ENCODE measurements at places on chromosomes 7 and 10. TPM values are rescaled to one million over a fixed set of nuclear protein-coding genes. Genes with fewer than 3 reads are reported as not detected.

Gene SSC4D
- 0.55 TPM for total RNA-seq

DNA sequence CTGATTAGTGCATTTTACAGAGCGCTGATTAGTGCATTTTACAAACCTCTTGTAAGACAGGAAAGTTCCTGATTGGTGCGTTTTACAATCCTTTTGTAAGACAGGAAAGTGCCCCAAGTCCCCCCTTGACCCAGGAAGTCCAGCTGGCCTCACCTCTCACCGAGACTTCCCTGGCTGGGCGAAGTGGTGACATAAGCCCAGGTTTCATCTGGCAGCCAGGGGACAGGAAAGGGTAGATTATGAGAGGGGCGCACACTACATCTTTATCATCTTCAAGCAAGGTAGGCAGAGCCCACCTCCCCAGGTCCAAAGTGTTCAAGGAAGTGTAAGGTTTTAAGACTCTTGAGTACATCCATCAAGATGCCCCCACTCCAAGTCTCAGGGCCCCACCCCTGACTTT, 5.5 kb upstream of the GDF10 start:
- DNase-seq, result no peak

Gene KLF14
- 0.07 TPM for total RNA-seq

Gene WEE2
- not detected for total RNA-seq

Gene ELFN1
- 12.0 TPM for total RNA-seq

Gene ZNF425
- 0.72 TPM for total RNA-seq
